RWPE2 (cell line): ENCODE measurements at places on chromosomes 2 and 18.

DNA sequence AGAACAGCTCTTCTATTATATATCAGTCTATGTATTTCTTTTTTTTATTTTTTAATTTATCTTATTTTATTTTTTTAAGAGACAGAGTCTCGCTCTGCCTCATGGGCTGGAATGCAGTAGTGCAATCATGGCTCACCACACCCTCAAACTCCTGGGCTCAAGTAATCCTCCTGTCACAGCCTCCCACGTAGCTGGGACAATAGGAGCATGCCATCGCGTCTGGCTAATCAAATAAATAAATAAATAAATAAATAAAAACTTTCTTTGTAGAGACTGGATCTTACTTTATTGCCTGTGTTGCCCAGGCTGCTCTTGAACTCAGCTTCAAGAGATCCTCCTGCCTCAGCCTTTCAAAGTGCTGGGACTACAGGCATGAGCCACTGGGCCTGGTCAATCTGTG, 117.0 kb downstream of the RBMS1 start:
- DNase-seq = no peak

- DNase-seq = peak; percentile 51
Measured at GRCh38 chr18:51030537-51031258, 685 bp downstream of the SMAD4 start.

DNA sequence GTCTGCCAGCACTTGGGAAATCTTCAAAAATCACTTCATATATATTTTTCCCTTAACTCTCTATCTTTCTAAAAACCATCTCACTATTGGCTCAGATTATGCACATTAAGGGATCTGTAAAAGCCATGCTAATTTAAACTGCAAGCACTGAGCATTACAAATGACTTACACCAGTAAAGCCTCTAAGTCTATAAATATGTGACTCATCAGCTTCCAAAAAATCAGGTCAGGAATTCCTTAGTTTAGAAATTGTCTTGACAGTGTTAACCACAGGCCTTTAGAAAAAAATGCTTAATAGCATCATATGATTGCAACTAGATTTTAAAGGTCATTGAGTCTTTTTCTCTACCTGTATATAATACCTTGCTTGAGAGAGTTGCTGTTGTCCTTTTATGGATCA, 1113.6 kb upstream of the PIK3C3 start:
- no peak for DNase-seq

- DNase-seq = no peak
Measured at GRCh38 chr18:48399303-48400075, 9.7 kb downstream of the ZBTB7C start.

GRCh38 chr2:144074450-144074849, 445.5 kb downstream of the ZEB2 start:
- no peak for DNase-seq

GRCh38 chr2:108129636-108130035, 110.1 kb upstream of the SULT1C3 start:
- DNase-seq = no peak

DNA sequence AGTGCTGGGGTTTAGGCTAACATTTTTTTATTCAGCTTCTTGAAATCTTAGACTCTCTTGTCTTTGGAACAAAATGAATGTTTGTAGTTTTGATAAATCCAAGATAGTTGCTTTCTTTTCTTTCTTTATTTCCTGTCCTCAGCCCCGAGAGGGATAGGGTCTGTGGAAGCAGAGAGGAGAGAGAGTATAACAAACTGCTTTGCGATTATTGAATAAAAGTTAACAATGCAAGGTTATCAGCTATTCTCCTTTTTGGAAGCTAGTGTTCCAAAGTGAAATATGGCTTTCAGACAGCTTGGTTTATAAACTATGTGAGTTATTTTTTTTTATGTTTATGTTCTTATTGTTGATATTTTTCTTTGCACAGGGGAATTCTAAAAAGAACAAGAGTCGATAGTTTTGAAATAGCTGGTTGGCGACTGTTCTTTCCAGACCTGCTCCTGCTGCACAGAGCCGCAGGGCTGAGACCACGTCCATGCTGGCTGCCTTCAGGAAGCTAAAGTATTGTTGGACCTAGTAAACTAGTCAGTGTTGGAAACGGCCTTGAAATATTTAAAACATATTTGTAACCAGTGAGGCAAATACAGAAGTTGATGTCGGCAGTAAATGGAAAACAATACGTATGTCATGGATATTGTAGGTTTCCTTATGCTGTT, 15.5 kb upstream of the STON1 start:
- DNase-seq = no peak

DNA sequence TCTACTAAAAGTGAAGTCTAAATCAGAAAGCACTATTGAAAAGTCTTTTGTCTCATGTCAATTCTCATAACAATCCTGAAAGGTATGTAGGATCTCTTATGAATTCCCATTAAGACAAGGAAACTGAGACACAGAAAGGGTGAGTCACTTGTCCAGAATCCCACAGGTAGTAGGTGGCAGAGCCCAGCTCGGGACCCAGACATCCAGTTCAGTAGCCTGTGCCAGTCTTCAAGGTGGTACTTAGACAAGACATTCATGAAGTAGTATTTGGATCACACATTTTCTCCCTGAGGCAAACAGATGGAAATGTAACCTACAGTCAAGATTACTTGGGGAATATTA, 14.8 kb upstream of the PARD3B start:
- no peak for DNase-seq

GRCh38 chr2:201854841-201855240, 48.5 kb downstream of the CDK15 start:
- DNase-seq = no peak

DNA sequence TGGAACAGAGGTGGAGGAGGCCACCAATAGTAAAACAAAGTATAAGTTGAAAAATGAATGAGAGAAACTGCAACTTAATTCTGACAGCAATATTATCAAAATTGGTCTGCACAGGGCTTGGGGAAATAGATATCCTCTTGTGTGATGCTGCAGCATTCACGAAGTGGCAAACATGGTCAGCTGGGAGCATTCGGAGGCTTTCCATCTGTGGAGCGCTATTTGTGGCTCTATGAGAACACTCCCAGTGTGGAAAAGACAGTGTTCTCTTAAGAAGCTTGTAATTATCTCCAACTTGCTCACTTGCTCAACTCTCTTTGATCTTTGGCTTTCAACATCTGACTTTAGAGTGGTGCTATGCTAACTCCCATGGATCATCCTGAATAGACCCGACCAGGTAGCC, 3.1 kb upstream of the FLACC1 start:
- DNase-seq = no peak

- no peak for DNase-seq
Measured at GRCh38 chr2:20027705-20028434, 15.4 kb upstream of the MATN3 start.

DNA sequence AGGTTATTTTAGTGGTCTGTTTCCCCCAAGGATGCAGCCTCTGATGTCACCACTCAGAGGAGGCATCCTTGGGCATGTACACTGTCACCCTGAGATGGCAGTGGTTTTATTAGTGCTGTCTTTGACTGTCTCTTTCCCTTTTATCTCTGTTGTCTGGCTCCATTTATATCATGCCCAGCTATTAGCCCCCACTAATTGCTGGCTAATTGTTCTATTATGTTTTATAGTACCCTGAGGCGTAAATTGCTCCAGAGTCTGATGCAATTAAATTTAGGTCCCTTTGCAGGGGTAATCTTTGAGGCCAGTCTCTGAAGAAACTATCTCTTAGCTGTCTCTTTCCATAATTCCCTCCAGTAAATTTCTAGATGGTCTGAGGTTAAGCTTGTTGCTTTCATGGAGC, 301.0 kb upstream of the KLHL29 start:
- no peak for DNase-seq

DNA sequence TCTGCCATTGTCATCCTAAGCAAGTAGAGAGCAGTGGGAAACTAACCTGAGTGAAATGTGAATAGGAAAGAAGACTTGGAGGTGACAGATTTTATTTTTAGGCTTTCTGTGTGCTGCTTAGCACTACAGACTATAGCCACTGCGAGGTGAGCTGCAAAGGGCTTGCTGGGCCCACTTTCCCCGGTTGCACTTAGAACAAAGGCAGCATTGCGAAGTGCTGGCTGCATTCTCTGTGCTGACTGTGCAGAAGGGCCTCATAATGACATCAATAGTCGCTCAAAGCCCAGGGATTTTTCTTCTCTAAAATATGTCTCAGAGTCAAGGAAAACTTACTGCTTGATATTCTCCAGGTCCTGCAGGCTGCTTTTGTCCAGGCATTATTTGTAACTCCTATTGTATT, 592.1 kb downstream of the TDRD15 start:
- no peak for DNase-seq

DNA sequence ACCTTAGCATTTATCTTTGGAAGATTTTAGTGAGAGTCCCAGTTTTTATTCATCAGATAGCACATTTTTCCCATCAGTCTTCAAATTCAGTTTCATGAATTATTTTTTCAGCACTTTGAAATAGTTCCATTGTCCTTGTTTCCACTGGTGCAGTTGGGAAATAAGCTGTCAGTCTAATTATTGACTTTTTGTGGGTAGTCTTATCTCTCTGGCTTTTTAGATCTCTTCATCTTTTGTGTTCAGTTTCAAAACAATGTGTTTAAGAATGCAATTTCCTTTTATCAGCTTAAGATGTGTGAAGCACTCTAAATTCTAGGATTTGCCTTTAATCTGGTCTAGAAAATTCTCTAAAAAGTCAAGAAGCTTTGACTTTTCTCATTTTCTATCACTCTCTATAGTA, 70.5 kb downstream of the GFPT1 start:
- no peak for DNase-seq

- DNase-seq = no peak
Measured at GRCh38 chr18:13543811-13544732, 182.3 kb downstream of the FAM210A start.

- DNase-seq = no peak
Measured at GRCh38 chr18:29083545-29083944, 906.6 kb upstream of the CDH2 start.

DNA sequence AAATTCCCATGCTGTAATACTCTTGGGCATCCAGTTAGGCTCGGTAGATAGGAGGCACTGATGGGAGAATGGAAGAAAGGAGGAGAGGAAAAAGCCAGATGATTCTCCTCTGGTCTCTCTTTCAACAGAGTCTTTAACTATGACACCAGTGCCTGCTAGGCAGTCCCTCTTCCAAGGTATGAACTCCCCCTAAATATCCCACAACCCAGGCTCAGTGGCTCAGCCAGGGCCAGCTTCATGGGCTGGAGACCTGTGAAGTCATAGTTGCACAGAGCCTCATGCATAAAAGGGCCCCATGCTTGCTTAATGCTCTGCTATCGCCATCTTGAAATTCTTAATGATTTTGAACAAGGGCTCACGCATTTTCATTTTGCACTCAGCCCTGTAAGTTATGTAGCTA, 869.2 kb upstream of the GCFC2 start:
- no peak for DNase-seq

- no peak for DNase-seq
Measured at GRCh38 chr2:198259496-198259895, 455.1 kb downstream of the PLCL1 start.

GRCh38 chr2:100674666-100675065, 111.9 kb downstream of the PDCL3 start:
- no peak for DNase-seq

DNA sequence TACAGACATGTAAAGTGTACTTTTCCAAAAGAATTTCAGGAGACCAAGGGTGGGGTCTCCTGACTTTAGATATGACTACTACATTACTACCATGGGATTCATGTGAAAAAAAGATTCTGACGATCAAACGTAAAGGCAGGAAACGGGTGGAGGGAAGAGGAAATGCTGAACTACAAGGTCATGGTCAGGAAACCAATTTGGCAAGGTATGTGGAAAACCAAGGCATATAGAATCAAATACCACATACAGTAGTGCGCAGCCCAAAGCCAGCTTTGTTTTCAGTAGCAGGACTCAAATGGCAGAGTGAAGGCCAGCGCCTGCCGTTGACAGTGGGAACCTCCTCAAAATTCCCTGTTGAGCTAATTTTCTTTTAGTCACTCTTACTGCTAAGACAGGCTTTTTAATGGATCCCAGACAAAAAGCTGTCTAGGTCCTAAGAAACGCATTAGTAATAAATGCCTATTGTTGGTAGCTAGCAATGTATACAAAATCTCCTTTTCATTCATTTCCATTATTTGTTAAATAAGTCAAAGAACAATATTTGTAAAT, 57.6 kb upstream of the SERTAD2 start:
- no peak for DNase-seq

GRCh38 chr2:46978723-46979122, 63.1 kb upstream of the MCFD2 start:
- no peak for DNase-seq

DNA sequence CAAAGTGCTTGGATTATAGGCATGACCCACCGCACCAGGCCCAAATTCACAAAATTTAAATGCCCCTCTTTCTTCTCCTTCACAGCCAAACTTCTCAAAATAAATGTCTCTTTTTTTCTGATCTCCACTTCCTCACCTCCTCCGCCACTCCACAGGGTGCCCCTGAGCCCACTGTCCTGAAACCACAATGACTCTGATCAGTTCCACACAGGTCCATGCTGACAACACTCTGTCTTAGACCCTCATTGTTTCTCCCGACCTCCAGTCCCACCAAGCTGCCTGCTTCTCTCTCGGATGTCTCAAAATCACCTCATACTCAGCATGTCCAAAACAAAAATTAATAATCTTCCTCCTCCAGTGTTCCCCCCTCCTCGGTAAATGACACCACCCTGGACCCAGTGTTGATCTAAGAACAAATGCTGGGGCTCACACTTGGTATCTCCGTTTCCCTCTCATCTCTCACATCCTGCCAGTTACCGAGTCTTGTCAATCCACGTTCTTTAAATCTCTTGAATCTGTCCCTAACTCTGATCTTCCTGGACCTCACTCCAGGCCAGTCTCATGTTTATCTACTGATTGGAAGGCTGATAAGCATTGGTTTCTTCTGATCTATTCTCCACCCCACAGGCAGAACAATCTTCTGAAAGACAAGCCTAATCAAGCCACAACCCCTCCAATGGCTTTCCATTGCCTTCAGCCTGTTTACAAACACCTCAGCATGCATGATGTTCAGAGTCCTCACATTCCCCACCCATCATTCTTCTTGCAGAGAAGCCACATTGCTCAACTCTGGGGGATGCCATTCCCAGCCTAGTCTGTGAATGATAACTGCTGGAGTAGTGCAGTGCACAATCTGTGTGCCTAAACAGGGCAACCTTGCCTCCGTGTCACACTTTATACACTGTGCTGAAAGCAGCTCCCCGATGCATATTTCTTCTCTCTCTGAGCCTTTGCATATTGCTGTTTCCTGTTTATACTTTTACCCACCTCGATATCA, 12.4 kb upstream of the ANKRD44 start:
- no peak for DNase-seq

DNA sequence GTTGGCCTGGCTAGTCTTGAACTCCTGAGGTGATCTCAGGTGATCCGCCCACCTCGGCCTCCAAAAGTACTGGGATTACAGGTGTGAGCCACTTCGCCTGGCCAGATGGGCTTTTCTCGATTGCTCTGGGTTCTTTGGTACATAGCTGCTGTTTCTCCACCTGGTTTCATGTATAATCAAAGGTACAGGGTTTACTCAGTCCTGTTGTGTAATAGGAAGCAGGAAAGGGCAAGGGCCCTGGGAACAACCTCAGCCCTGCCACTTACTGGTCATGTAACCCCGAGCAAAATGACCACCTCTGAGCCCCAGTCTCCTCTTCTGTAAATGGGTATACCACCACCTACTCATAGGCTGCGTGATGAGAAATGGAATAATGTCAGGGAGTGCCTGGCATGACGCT, 34.0 kb downstream of the RMC1 start:
- no peak for DNase-seq

GRCh38 chr2:173869244-173870229, 95.6 kb downstream of the SP3 start:
- DNase-seq = no peak
